Aorta (tissue), 5 donors: ENCODE measurements at places on chromosomes 5 and 9.

DNA sequence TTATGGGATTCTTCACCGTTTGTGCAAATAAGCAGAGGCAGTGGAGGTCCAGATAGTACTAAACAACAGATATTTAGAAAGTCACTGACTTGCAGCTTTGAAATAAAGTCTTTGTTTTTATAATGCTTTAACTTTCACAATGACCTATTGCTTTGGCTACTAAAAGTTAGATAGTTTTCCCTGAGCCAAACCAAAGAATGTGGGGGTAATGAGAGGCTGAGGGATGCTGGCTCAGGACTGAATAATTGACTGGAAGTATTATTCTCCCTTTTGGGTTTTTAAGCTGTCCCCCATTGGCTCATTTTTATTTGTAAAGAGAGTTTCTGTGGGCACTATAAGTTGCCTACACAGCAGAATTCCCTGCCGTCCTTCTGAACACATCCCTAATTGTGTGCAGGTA is 99.2 kb upstream of the ACTBL2 start:
- no peak for DNase-seq
- H3K4me1 ChIP-seq = no peaks in the 10 kb centered on the region
- no peak overlapping the region for H3K4me3 ChIP-seq
- H3K27ac ChIP-seq = no peak overlapping the region
- H3K27me3 ChIP-seq = no peaks in the 10 kb centered on the region

DNA sequence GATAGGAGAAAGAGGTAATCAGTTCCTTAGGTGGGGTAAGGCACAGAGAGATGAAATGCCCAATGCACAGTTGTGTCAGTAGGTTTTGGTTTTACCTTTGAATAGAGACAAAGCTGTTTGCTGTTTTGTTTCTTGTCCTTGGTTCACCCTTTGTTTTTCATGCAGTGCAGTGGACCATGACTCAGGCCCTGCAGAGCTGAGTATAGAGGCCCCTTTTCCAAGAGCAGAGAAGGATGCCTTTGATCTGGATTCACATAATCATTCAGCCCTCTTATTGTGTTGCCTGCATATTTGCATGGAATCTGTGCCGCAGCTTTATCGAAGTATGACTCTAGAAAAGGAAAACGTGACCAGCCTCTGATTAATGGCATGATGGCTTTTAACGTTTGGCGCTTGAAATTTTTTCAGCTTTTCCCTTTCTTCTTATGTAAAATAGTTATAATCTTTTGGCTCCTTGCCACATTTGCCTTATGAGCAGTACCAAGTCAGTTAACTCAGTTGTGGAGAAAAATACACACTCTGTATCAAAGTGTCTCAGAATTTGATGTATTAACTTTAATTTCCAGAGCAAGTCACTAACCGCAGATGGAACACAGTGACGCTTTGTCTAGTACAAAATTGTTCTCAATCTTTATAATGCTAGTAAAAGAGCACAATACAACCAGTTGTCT is 197.6 kb downstream of the KDM4C start:
- H3K4me1 ChIP-seq = peaks cover 2% of the 10 kb centered on the region
- H3K27ac ChIP-seq = no peak overlapping the region
- no peak for DNase-seq
- no peaks in the 10 kb centered on the region for H3K36me3 ChIP-seq

DNA sequence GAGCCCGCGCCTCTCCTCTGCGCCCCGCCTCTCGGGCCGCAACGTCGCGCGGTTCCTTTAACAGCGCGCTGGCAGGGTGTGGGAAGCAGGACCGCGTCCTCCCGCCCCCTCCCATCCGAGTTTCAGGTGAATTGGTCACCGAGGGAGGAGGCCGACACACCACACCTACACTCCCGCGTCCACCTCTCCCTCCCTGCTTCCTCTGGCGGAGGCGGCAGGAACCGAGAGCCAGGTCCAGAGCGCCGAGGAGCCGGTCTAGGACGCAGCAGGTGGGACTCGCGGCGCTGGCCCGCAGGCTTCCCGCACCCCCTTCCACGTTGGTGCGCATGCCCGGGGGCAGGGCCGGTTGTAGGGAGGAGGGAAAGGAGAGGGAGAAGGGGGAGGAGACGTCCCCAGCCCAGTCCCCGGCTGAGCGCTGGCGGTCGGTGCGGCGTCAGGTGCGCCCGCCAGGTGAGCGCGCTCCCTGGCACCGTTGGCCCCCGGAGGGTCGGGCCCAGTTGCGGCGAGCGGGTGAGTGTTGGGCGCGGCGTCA is at the start of gene OCLN:
Gene OCLN (plus strand): TSS at position 400 of the 532 bp plus-strand sequence. CDS start 11,455 bp downstream, outside the sequence.
- peaks cover 4% of the 10 kb centered on the region for H3K27me3 ChIP-seq
- DNase-seq = no peak
- peak within 1 kb of the TSS; percentile 29 for H3K4me3 ChIP-seq
- no peak within 1 kb of the TSS for H3K27ac ChIP-seq

GRCh38 chr9:119487118-119487827 is 118.0 kb upstream of the BRINP1 start:
- no peak overlapping the region for H3K27ac ChIP-seq
- no peaks in the 10 kb centered on the region for H3K4me1 ChIP-seq
- H3K36me3 ChIP-seq = no peaks in the 10 kb centered on the region
- H3K4me3 ChIP-seq = no peak overlapping the region
- no peak for DNase-seq

GRCh38 chr5:72649449-72649848 is 142.2 kb upstream of the ZNF366 start:
- no peaks in the 10 kb centered on the region for H3K27me3 ChIP-seq
- H3K36me3 ChIP-seq = no peaks in the 10 kb centered on the region
- DNase-seq = no peak
- H3K4me1 ChIP-seq = no peaks in the 10 kb centered on the region

DNA sequence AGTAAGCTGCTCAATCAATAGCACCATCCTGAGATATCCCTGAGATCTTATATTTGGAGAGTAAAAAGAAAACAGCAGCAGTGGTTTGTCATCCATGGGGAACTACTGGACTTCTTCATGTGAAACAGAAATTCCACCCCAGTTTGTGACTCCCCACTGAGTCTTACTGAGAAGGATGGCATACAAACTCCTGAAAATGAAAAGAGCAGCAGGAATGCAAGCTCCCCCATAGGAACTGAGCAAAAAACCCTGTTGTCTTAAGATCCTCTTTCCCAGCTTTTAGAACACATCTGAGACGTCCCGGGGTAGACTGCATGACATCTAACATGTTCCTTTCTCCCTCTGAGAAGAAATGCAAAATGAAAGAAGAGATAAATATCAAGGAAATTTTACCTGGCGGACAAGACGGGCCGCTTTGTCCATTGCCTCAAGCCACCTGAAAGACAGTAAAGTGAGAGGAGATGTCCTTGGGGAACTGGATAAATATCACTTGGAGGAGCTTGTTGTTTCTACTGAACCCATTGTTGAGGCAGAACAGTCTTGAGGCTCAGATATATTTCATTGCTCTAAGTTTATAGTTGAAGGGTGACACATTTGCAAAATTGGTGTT is 117.1 kb downstream of the NUDT12 start:
- no peak overlapping the region for H3K27ac ChIP-seq
- no peaks in the 10 kb centered on the region for H3K36me3 ChIP-seq
- H3K4me3 ChIP-seq = no peak overlapping the region
- H3K4me1 ChIP-seq = no peaks in the 10 kb centered on the region
- DNase-seq = no peak

DNA sequence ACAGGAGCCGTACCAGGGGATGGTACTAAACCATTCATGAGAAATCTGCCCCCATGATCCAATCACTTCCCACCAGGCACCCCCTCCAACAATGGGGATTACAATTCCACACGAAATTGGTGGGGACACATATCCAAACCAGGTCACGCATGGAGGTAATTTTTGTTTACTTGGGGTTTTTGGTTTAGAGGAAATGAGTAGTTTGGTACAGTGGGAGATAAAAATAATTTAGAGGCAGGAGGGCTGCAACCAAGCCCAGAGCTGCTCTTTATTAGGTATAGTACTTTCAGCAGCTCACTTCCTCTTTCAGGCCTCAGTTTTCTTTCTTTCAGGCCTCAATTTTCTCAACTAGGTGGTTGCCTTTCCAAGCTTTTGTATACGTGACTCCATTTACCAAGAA is 23.2 kb downstream of the PRUNE2 start:
- no peak for DNase-seq
- H3K4me3 ChIP-seq = no peak overlapping the region
- H3K36me3 ChIP-seq = no peaks in the 10 kb centered on the region
- H3K27me3 ChIP-seq = no peaks in the 10 kb centered on the region
- peaks cover 14% of the 10 kb centered on the region for H3K4me1 ChIP-seq
- H3K27ac ChIP-seq = no peak overlapping the region

DNA sequence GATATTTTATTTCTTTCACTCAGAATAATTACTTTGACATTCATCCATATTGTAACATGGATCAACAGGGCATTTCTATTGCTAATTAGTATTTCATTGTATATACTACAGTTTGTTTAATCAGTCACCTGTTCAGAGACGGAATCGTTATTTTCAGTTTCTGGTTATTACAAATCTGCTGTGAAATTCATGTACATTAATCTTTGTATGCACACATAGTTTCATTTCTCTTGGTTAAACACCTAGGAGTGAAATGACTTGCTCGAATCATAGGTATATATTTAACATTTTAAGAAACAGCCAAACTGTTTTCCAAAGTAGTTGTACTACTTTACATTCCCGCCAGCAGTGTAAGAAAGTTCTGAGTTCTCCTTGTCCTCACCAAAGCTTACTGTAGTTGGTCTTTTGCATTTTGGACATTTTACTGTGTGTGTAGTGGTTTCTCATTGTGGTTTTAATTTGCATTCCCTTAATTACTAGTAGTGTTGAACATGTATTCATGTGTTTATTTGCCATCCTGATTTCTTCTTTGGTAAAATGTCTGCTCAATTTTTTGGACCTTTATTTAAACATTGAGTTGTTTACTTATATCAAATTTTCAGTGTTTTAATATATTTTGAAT is 198.2 kb downstream of the SAXO1 start:
- no peak for DNase-seq
- H3K27me3 ChIP-seq = no peaks in the 10 kb centered on the region
- H3K4me1 ChIP-seq = no peaks in the 10 kb centered on the region
- H3K4me3 ChIP-seq = no peak overlapping the region
- H3K36me3 ChIP-seq = peaks cover under 1% of the 10 kb centered on the region

GRCh38 chr9:86546712-86547111 is 192.5 kb upstream of the TUT7 start:
- no peak for DNase-seq
- no peaks in the 10 kb centered on the region for H3K27me3 ChIP-seq
- no peak overlapping the region for H3K4me3 ChIP-seq
- H3K36me3 ChIP-seq = no peaks in the 10 kb centered on the region
- no peak overlapping the region for H3K27ac ChIP-seq
- no peaks in the 10 kb centered on the region for H3K4me1 ChIP-seq

DNA sequence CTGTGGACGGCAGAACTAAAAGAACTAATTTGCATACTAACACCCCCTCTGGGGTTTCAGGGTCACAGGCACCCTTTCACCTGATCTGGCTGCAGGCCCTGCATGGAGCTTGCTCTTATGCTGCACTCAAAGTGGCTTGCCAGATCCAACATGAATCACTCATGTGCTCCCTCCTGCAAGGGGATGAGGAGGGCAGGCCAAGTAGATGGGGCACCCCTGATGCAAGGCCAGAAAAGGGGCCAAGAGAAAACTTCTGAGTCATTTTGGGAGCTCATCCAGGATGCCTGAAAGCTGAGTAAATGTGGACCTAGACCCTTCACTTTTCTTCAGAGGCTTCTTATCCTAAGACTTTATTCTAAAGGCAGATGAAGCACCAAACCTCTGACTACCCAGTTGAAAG is 558.5 kb upstream of the PTGER4 start:
- no peaks in the 10 kb centered on the region for H3K36me3 ChIP-seq
- no peak for DNase-seq
- no peak overlapping the region for H3K27ac ChIP-seq

- no peak overlapping the region for H3K27ac ChIP-seq
- DNase-seq = peak; percentile 67
- no peaks in the 10 kb centered on the region for H3K27me3 ChIP-seq
- H3K4me3 ChIP-seq = no peak overlapping the region
- H3K36me3 ChIP-seq = peaks cover 2% of the 10 kb centered on the region
- no peaks in the 10 kb centered on the region for H3K4me1 ChIP-seq
Measured at GRCh38 chr9:134156564-134157377, 7.6 kb downstream of the RNU6ATAC start.

DNA sequence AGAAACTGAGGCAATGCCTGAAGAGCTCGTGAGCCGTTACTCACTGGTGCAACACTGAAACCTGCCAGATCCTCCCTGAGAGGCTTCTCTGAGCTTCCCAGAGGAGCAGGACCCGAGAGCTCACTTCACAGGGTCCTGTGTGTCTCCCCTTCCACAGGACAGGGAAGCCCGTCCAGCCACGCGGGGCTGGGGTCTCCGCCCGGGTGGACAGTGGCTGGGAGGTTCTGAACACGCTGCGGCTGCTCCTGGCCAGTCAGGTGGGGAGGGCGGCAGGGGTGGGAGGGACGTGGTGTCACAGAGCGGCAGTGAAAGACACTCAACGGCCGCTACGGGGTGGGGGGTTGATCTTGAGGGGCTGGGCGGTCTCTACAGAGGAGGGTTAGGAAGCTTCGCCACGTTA is 290 bp upstream of the ZDHHC11 start:
- peak; percentile 68 for DNase-seq
- H3K27ac ChIP-seq = no peak overlapping the region
- no peaks in the 10 kb centered on the region for H3K36me3 ChIP-seq
- no peaks in the 10 kb centered on the region for H3K27me3 ChIP-seq
- H3K4me1 ChIP-seq = no peaks in the 10 kb centered on the region
